Activated CD8-positive, alpha-beta memory T cell treated with anti-CD3 and anti-CD28 coated beads for 4 hours (primary cell): ENCODE measurements at places on chromosomes 6 and 20.

GRCh38 chr6:145544041-145544440 lies 191.3 kb downstream of the EPM2A start:
- DNase-seq = no peak

DNA sequence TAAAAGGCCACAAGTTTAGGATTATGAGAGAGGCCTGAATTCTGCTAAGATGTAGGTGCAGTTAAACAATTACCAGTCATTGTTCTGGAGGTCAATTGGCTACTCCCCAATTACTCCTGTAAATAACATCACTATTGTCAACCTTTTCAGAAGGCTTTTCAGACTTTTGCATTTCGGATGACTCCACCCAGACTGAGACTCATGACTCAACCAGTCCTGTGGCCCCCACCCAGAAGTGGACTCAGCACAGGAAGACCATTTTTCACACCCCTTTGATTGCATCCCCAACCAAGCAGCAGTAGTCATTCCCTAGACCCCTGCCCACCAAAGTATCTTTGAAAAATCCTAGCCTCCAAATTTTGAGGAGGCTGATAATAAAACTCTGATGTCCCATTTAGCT lies 139.3 kb upstream of the SLC22A16 start:
- DNase-seq = no peak

GRCh38 chr6:158819977-158820622 lies 932 bp upstream of the EZR start:
- DNase-seq = no peak

DNA sequence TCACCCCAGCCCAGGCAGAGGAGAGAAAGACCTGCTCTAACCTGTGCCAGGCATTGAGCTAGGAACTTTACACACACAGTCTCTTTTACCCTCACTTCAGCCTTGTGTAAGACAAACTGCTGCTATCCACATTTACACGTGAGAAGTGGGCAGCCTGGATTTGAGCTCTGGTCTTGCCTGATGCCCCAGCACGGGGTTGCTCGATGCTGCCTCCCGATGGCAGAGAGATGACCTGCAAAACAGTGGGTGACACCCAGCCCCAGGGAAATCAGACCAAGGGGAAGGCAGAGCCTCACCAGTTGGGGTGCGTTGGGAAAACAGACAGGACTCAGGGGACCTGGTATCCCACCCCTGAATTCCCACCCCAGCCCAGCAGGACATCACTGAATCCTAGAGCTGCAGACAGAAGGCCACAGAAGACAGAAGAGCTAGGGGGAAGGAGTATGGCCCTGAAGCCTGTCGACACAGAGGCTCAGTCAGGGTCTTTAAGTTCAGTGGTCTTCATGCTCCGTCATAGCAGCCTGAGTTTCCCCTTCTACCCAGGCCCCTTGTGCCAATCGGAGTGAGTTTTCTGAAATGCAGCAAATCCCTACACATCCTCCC lies 990 bp downstream of the BPI start:
- DNase-seq = no peak

DNA sequence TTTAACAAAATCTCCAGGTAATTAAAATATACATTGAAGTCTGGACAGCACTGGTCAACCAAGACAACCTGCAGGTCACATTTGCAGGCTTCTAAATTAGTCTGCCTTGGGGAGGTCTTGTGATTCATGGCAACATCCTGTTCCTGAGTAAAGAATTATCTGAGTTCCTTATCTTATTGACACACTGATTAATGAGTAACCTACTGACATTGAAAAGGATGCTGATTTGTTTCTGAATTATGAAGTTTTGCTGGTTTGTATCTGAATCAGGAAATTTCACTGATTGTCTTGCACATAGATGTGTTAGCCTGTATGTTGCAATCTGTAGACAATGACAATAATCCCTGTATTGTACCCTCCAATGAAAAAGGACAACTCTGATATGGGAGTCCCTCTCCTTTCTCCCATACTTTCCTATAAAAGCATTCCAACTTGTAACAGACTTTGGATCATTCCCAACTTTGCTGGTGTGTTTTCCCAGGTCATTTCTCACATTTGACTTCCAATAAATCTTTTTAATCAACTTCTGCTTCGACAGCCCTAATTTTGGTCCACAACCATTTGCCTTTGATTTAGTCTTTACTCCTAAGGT lies 80.0 kb downstream of the LAMP5 start:
- no peak for DNase-seq
